ENCODE measurements at places on chromosomes 2 and 18.

- DNase-seq = no peak
These were observed 26.3 kb upstream of the TMEM182 start for GRCh38 chr2:102735416-102736109.

- DNase-seq = no peak
These were observed 2177.9 kb upstream of the CELF4 start for GRCh38 chr18:39743463-39743862.

DNA sequence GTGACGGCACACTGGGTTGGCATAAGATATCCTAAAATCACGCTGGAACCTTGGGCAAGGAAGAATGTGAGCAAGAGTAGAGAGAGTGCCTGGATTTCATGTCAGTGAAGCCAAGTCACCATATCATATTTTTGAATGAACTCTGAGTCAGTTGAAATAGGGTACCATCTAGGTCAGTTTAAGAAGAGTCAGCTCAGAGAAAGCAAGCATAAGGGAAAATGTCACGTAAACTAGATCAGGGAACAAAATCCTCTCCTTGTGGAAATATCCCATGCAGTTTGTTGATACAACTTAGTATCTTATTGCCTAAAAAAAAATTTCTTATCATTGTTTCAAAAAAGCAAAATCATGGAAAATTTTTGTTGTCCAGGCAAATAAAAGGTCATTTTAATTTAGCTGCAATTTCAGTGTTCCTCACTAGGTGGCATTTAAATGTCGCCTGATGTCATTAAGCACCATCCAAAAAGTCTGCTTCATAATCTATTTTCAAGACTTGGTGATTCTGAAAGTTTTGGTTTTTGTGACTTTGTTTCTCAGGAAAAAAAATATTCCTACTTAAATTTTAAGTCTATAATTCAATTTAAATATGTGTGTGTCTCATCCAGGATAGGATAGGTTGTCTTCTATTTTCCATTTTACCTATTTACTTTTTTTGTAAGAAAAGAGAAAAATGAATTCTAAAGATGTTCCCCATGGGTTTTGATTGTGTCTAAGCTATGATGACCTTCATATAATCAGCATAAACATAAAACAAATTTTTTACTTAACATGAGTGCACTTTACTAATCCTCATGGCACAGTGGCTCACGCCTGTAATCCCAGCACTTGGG lies 19.6 kb downstream of the RSAD2 start:
- no peak for DNase-seq

DNA sequence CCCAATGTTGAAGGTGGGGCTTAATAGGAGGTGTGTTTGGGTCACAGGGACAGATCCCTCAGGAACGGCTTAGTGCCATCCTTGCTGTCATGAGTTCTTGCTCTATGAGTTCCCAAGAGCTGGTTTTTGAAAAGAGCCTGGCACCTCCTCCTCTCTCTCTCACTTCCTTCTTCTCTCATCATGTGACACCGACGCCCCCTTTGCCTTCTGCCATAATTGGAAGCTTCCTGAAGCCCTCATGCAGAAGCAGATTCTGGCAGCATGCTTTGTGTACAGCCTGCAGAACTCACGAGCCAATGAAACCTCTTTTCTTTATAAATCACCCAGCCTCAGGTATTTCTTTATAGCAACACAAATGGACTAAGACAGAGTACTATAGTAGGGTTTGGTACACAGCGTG lies 100.4 kb upstream of the SH3BP4 start:
- DNase-seq = no peak

DNA sequence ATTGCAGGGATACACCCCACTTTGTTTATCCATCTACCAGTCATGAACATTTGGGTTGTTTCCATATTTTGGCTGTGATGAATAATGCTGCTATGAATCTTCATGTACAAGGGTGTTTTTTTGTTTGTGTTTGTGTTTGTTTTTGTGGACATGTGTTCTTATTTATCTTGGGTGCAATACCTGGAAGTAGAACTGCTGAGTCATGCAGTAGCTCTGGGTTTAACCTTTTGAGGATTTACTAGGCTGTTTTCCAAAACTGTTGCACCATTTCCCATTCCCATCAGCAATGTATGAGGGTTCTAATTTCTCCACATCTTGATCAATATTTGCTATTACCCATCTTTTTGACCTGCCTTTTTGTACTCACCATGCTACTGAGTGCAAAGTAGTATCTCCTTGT lies 140.0 kb upstream of the CYP1B1 start:
- DNase-seq = no peak

GRCh38 chr2:71792926-71793761 lies 339.8 kb downstream of the DYSF start:
- no peak for DNase-seq

DNA sequence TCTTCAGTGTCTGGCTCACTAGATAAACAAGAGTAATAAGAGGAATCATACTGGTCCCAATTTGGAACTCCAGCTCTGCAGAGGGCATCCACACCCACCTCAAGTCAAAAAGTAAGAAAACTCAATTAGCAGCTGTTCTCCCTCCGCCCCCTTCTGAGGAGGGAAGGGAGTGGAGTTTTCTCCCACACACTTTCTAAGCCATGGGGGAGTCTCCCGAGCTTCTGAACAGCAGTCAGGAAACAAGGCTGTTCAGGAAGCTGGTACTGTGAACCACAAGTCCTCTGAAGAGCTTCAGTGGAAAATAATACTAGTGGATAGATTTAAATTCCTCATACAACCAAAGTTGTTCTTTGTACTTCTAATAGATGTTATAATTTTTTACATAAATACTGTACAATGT lies 32.9 kb upstream of the SPTBN1 start:
- no peak for DNase-seq

DNA sequence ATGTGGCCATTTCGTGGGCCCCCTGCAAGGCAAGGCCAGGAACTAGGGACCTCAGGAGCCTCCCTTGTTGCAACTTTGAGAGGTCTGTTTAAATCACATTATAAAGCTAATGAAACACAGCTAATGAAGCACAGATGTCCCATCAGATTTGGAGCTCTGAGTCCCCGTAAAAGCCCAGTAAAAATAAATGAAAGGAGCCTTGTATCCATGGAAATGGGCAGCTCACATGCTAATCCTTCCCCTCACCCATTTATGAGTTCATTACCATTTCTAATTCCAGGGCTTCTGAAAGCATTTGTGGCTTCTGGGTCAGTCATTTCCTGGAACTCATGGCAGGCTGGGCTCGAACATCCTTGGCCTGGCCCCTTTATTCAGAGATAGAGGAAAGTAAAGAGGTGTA lies 274.8 kb downstream of the SS18 start:
- DNase-seq = no peak

GRCh38 chr2:121151311-121152109 lies 133.5 kb downstream of the TFCP2L1 start:
- DNase-seq = no peak

All from left ventricle myocardium inferior (tissue), 1 donor.